Activated naive CD8-positive, alpha-beta T cell treated with anti-CD3 and anti-CD28 coated beads, Interleukin-2, amount 50 U/mL, for 16 hours (primary cell): ENCODE measurements at places on chromosomes 7 and 10.

- DNase-seq = no peak
Observed at GRCh38 chr10:91150631-91151030, 69.8 kb upstream of the PCGF5 start.

DNA sequence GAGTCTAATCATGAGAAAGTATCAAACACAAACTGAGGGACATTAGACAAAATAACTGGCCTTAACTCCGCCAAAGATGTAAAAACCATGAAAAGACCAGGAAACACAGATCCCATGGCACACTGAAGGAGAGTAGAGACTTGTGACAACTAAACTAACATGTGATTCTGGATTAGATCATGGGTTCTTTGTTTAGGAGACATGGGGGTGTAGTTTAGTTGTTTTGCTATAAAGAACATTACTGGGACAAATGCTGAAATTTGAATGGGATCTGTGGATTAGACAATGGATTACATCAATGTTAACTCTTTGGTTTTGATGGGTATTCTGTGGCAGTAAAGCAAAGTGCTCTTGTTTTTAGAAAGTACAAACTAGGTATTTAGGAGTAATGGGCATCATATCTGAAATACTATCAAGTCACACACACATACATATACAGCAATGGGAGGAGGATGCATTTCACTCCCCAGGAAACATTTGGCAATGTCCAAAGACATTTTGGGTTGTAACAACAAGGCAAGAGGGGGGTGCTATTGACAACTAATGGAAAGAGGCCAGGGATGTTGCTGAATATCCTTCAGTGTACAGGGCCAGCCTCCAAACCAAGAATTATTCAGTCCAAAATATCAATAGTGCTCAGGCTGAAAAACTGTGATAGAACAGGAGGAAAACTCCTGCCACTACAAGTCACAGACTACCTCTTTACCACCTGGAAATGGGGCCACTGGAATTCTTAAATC, 32.4 kb downstream of the WAPL start:
- no peak for DNase-seq

DNA sequence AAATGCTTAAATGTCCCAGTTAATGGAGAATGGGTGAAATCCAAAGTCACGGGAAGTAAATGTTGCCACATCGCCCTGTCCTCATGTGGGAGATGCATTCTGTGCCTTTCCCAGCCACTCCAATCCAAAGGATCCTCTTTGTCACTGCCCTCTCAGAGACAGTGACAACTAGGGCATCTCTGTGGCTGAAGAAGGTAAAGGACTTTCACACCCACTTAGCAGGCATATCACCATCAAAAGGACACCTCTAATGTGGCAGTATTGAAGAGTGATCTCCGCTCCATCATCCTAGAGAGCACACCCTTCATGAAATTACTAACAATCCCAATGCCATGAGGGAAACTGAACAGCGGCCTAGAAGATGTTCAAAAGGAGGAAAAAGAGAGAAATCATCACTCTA, 13.6 kb downstream of the ATXN7L1 start:
- DNase-seq = no peak

DNA sequence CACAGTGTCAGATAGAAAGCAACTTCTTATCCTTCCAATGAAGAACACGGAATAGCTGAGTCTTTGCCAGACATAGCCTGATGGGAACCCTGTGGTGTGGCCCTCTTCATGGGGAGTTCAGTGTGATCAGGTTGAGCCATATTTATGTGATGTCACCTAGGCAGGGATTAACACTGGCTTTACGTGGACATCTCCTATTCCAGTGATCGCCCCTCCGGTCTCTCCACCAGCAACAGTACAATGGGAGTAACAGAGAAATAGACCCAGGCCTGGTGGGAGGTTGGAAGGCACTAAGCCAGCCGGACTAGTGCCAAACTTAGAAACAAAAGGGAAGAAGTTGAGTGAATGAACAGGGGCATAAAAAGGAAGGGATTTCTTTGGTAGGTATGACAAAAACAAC, 358.1 kb downstream of the PRPF18 start:
- no peak for DNase-seq

DNA sequence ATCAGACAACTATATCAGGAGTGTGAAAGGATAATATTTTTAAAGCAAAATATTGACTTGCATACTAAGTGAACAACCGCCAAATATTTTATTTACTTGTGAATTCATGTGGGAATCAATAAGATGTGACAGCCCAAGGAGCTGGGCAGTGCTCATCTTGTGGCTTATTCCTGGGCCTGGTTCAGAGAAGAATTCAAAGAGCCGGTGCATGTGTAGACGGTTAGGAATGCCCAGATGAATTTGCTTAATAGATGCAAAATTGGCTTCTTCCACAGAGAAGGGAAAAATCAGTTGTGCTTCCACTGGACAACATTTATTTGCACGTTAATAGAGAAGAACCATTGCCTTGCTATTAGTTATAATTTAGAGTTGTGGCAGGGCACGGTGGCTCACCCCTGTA, 4.4 kb downstream of the MYL7 start:
- no peak for DNase-seq

DNA sequence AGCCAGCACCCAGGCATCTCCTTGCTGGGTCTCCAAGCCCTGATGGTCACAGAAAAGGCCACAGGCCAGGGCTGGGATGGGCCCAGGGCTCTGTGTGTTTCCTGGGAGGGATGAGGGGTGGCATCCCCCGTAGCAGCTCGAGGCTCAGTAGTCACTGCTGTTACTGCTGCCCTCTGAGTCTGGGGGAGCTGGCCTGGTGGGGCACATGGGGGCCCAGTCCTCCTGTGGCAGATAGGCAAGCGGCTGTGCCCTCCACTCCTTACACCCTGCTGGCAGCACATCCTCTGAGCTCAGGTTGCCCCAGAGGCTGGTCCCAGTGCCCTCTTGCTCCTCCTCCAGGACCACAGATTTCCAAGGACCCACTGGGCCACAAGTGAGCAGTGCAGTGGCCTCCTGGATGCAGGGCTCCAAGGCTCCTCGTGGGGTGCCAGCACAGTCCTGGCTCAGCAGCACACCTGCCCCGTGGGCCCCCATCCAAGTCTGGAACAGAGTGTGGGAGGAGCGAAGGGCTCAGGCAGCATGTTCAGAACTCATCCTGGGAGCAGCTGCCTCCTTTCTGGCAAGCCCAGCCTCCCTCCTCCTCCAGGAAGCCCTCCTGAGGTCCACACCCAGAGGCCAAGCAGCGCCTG, 31.5 kb upstream of the TUBB8 start:
- no peak for DNase-seq

GRCh38 chr7:90626013-90626412, 29.9 kb downstream of the CDK14 start:
- DNase-seq = no peak

GRCh38 chr10:47059606-47060311, 148.5 kb downstream of the PTPN20 start:
- no peak for DNase-seq

DNA sequence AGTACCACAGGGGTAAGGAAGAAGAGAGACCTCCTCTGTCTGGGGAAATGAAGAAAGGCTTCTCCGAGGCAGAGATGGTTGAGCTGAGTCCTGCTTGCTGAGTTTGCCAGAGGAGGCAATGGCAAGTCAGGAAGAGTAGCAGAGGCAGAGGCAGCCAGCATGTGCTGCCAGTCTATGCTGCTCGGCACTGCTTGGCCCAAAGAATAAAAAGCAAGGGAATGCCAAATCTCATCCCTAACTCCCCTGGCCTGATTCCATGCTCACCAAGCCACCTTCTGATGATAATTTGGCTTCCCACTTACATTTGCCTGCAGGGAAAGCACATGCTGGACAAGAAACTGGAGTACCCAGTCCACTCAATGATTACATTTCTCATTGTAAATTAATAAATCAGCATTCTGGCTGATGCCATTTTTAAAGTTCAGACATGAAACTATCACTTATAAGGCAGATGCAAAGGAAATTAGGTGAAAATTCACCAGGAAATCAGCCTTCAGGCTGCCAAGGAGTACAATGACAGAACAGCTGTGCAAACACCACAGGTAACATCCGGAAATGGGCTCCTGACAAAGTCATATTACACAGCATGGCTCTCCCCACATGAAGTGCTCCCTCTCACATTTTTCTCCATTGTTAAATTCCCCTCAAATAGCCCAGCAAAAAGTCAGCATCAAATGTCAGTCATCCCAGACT, 245.9 kb downstream of the MTERF1 start:
- no peak for DNase-seq

DNA sequence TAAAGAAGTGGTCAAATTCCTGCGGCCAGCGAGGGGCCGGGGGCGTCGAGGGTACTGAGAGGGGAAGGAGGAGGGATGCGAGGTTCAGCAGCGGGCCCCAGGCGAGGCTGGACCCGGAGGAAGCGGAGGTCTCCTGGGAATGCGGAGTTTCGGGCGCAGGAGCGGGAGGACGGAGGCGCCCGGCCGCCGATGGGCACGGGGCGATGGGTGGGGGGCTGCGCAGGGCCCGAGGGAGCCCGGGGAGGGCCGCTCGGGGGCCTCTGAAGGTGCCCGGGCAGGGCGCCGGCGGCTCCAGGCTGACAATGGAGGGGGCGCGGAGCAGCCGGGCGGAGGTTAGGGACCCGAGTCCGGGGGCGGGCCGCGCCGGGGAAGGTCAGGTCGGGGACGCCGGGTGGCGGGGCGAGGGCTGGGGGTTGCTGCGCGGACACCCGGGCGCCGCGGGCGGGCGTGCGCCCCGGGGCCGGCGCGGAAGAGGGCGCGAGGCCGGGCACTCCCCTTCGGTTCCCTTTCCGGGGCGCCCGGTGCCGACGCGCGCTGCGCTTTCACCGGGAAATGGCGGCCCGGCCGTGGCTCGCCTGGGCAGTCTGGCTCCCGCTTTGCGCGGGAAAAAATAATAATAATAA, 683 bp downstream of the MACROH2A2 start:
- DNase-seq = no peak

GRCh38 chr10:32379950-32380551, 33.1 kb upstream of the EPC1 start:
- DNase-seq = no peak

GRCh38 chr7:47652591-47652990, 70.7 kb upstream of the TNS3 start:
- DNase-seq = no peak

DNA sequence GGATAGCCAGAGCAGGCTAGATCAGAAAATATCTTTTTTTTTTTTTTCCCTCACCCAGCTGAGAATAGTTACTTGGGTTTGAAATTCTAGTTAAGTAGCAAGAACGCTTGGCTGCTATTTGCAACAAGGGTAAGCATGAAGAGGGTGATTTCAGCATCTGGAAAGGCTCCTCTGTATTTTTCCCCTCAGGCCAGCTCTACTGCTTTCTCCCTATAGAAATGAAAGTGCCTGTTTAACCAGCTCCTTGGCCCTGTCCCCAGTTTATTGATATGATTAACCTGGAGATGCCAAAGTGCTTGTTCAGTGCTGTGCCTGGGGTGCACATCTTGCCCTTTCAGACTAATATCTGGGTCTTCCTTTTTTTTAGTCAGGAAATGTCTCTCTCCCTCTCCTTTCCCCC, 37.1 kb downstream of the AP3M1 start:
- no peak for DNase-seq

DNA sequence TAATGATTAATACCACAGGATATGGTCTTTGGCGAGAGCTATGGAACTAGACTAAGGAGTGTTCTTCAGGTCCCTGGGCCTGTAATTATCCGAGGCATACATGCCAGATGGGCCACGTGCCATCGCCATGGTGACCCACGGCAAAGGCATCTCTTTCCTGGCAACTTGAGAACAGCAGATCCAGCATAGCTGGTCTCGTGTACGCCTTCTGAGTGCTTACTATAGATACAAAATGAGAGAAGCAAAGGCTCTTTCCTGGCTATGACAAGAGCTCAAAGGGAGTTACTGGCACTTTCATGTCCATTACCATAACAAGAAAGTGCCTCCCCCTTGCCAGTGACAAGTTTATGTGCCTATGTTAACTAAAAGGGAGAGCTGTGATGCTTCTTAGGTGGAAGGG, 26.0 kb upstream of the GLI3 start:
- no peak for DNase-seq

DNA sequence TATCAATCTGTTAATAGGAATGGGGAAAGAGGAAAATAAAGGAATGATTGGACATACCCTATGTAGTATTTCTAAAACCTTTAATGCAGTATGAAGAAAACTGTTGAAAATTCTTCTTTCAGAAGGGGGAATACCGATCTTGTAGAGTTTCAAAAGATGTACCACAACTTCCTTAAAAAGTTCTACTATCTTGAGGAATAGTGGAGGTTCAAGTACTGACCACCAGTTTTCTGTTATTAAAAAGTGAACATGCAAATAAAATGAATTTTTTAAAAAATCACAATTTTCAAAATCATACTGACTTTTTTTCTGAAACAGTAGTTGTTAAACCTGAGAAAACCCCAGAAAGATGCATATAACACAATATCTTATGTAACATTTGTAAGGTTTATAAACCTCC, 86.5 kb downstream of the HERC4 start:
- no peak for DNase-seq

DNA sequence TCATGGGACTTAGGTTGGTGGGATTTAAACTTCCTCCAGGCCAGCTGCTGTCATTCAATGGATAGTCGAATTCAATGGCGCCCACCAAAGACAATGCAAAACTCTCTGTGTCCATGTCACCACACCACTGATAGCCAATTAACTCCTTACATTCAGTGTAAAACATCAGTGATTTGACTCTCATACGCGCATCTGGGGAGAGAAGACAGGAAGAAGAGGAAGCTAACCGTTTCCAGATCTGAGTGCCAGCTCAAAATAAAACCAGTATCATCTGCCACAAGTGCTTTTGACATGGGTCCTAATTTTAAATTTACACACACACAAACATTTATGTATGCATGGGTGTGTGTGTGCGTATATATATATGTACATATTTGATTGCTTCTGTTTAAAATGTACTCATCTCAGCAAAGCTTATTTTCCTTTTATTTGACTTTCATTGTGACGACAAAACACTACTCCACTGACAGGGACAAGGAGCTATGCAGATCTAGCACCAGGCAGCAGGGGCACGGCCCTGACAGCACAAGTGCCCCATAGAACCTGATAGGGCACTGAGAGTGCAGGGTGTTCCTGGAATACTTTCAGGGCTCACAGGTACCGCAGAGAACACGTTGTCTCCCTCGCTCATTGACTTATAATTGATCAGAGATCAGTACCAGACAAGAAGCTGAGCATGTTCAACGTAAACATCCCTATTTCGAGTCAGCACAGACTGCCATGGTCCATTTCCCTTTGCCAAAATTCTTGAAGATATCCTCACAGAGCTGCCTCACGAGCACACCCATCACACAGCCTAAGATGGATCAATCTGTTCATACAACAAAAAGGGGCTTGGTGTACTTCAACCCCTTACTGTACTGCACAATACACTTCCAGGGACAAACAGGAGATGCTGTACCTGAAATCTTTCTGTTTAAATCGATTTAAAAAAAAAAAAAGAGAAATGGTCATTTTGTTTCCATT, 176.1 kb downstream of the COBL start:
- no peak for DNase-seq

- no peak for DNase-seq
Observed at GRCh38 chr7:87223666-87224065, 4.1 kb upstream of the TMEM243 start.

- DNase-seq = no peak
Observed at GRCh38 chr10:3828404-3829155, 43.6 kb upstream of the KLF6 start.

DNA sequence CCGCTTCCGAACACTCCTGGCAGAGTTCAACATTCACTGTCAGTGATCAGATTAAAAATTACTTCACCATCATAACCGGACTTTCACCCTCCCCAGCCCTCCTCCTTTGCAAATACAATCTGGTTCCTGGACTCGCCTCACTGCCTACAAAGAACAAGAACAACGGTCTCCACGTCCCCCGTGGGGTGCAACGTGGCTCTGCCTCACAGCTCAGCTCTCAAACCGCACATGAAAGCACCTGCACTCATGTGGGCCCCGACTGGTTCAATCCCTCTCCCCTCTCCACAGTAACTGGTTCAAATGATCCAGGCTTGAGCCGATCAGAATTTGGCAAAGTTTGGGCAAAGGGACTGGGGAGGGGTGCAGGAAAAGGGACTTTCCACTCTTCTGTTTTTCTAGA, 21.0 kb downstream of the ASB13 start:
- DNase-seq = no peak
